ENCODE measurements at places on chromosomes 1 and 21. TPM values are rescaled to one million over a fixed set of nuclear protein-coding genes. Genes with fewer than 3 reads are reported as not detected.

DNA sequence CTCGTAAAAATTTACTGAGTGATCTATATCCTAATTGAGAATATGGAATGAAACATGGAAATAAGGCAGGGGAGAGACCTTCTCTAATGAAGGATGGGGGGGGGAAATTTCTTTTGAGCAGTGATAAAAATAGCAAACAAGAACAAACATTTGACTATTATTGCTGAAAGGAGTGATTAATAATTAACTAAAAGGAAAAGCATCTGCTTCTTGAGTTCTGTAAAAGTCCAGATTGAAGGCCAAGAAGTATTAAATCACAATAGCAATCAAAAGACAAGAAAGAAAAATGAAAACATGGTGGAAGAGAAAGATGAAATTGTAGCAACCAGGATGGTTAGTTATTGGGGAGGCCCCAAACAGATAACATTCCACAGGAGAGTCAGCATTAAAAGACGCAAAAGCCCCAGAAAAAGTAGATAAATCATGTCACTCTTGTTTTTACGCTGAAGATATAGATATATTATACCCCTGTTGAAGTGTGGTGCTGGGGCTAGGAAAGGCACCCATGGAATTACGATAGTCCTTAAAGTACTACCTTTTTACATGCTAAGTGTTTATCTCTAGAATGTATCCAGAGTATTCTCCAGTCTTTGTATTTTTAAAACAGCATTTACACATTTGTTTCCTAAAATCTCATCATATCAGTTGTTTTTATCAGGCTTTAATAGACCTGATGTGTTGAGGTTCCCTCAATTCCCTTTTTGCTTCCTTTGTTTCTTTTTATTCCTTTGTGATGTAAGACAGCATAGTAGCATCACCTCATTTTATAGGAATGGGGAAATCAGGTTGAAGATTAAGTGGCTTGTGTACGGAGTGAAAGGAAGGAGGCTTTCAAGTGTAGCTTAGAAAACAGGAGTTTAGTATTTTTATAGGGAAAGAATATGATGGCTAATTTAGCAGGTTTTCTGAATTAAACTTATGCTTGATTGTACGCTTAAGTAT, 28.9 kb downstream of the DISP1 start:
- H3K4me1 ChIP-seq: no peaks in the 10 kb centered on the region
- no peak overlapping the region for H3K27ac ChIP-seq
- H3K36me3 ChIP-seq: no peaks in the 10 kb centered on the region
- H3K27me3 ChIP-seq: no peaks in the 10 kb centered on the region

- H3K27me3 ChIP-seq: no peaks in the 10 kb centered on the region
- H3K4me1 ChIP-seq: no peaks in the 10 kb centered on the region
- H3K27ac ChIP-seq: no peak overlapping the region
- no peak overlapping the region for H3K4me3 ChIP-seq
- H3K36me3 ChIP-seq: no peaks in the 10 kb centered on the region
Measured at GRCh38 chr1:188372821-188373220, 1544.1 kb downstream of the PLA2G4A start.

- no peaks in the 10 kb centered on the region for H3K36me3 ChIP-seq
- peaks cover 23% of the 10 kb centered on the region for H3K4me1 ChIP-seq
- no peak for DNase-seq
- H3K27ac ChIP-seq: no peak overlapping the region
- H3K27me3 ChIP-seq: peaks cover 4% of the 10 kb centered on the region
- H3K4me3 ChIP-seq: no peak overlapping the region
Measured at GRCh38 chr1:29256394-29256793, 20.1 kb downstream of the PTPRU start.

- no peak for DNase-seq
- no peak overlapping the region for H3K4me3 ChIP-seq
- H3K27me3 ChIP-seq: no peaks in the 10 kb centered on the region
- H3K4me1 ChIP-seq: no peaks in the 10 kb centered on the region
- no peak overlapping the region for H3K27ac ChIP-seq
Measured at GRCh38 chr1:59693406-59693805, 121.3 kb upstream of the HOOK1 start.

The TRAF5 gene
- 6.7 TPM for polyA plus RNA-seq

The EDN2 gene
- polyA plus RNA-seq: not detected

The IFI44L gene
- polyA plus RNA-seq: not detected

The SLC30A10 gene
- 9.5 TPM for polyA plus RNA-seq

All from K562 (cell line).